Suprapubic skin (tissue), 4 donors: ENCODE measurements at places on chromosomes 5 and 9. TPM values are rescaled to one million over a fixed set of nuclear protein-coding genes. Genes with fewer than 3 reads are reported as not detected.
A peak's percentile ranks its signal among the peaks of the same experiment; 100 is the strongest.

Gene ABLIM3
- total RNA-seq, result 21.4 TPM

Gene SHISAL2B
- total RNA-seq, result not detected

Gene SPAAR
- not detected for total RNA-seq

Gene RICTOR
- 92.6 TPM for total RNA-seq

Gene IL13
- total RNA-seq, result not detected

- no peak for DNase-seq
- no peaks in the 10 kb centered on the region for H3K36me3 ChIP-seq
- no peaks in the 10 kb centered on the region for H3K4me1 ChIP-seq
- H3K27ac ChIP-seq, result no peak overlapping the region
- H3K27me3 ChIP-seq, result no peaks in the 10 kb centered on the region
- no peak overlapping the region for H3K4me3 ChIP-seq
Observed at GRCh38 chr5:63011158-63011557, 432.5 kb downstream of the LRRC70 start.

DNA sequence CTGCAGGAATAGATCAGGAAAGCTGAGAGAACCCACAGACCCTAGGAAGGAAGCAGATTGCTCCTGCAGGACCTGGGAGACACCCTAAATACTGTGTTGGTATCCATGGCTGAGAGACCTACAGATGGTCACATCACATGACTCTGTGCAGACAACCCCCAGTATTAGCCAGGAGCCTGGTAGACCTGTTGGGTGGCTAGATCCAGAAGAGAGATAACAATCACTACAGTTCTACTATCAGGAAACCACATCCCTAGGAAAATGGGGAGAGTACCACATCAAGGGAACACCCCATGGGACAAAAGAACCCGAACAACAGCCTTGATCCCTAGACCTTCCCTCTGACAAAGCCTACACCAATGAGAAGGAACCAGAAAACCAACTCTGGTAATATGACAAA, 24.2 kb upstream of the MELK start:
- no peaks in the 10 kb centered on the region for H3K36me3 ChIP-seq
- no peak overlapping the region for H3K4me3 ChIP-seq
- peaks cover 4% of the 10 kb centered on the region for H3K4me1 ChIP-seq
- no peaks in the 10 kb centered on the region for H3K27me3 ChIP-seq
- DNase-seq, result no peak
- no peak overlapping the region for H3K27ac ChIP-seq

GRCh38 chr9:70107558-70107957, 63.9 kb downstream of the MAMDC2 start:
- H3K4me1 ChIP-seq, result peaks cover 9% of the 10 kb centered on the region
- H3K27me3 ChIP-seq, result no peaks in the 10 kb centered on the region
- no peaks in the 10 kb centered on the region for H3K36me3 ChIP-seq
- DNase-seq, result no peak
- H3K27ac ChIP-seq, result no peak overlapping the region

DNA sequence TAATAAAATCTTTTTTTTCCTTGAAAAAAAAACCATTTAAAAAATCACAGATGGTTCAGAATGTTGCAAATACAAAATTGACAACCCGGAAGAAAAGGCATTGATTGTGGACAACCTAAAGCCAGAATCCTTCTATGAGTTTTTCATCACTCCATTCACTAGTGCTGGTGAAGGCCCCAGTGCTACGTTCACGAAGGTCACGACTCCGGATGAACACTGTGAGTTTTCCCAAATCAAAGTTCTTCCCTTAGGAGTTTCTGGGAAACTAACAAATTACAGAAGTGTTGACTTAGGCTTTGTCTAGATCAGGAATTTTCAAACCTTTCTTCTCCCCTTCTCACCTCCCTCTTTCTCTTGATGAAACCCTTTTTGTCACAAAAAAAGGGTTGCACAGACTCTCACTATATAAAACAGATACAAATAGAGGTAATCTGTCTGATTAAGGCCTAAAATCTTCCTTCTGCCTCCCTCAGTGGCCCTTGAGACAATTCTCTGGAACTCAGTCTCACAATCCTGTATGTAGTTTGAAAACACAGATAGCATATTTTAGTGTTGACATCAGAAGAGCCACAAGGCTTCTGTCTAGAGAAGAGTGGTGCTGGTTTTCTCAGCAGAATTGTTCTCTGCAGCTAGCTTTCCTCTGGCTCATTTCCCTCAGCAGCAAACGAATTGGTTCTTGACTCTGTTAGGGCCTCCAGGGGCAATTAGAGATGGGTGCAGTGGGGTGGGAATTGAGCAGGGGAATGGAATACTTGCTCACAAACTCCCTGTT, 79.5 kb downstream of the OSMR start:
- H3K27me3 ChIP-seq, result no peaks in the 10 kb centered on the region
- H3K4me1 ChIP-seq, result no peaks in the 10 kb centered on the region
- DNase-seq, result no peak
- H3K27ac ChIP-seq, result no peak overlapping the region

GRCh38 chr5:173004013-173004412, 20.4 kb downstream of the ATP6V0E1 start:
- no peak for DNase-seq
- H3K27me3 ChIP-seq, result no peaks in the 10 kb centered on the region

DNA sequence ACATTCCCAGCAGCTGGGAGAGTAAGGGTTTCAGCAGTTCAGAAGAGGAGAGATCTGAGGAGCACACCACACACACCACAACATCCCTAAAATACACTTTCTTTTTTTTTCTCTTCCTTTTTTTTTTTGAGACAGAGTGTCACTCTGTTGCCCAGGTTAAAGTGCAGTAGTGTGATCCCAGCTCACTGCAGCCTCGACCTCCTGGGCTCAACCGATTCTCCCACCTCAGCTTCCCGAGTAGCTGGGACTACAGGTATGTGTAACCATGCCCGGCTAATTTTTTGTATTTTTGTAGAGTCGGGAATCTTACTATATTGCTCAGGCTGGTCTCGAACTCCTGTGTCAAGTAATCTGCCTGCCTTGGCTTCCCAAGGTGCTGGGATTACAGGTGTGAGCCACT, 9.7 kb upstream of the UBAP1 start:
- DNase-seq, result no peak
- H3K27me3 ChIP-seq, result no peaks in the 10 kb centered on the region
- H3K36me3 ChIP-seq, result no peaks in the 10 kb centered on the region
- peaks cover 6% of the 10 kb centered on the region for H3K4me1 ChIP-seq
- no peak overlapping the region for H3K4me3 ChIP-seq

- H3K36me3 ChIP-seq, result no peaks in the 10 kb centered on the region
- H3K27me3 ChIP-seq, result no peaks in the 10 kb centered on the region
- H3K27ac ChIP-seq, result no peak overlapping the region
- no peaks in the 10 kb centered on the region for H3K4me1 ChIP-seq
Observed at GRCh38 chr5:36029914-36030313, 36.8 kb downstream of the UGT3A2 start.

GRCh38 chr5:34886392-34887119, 28.7 kb downstream of the RAD1 start:
- no peak overlapping the region for H3K27ac ChIP-seq
- H3K4me3 ChIP-seq, result no peak overlapping the region
- H3K4me1 ChIP-seq, result peaks cover 2% of the 10 kb centered on the region
- no peaks in the 10 kb centered on the region for H3K27me3 ChIP-seq

GRCh38 chr5:167766957-167767356, 524.5 kb upstream of the WWC1 start:
- no peak for DNase-seq
- H3K27me3 ChIP-seq, result no peaks in the 10 kb centered on the region
- no peak overlapping the region for H3K4me3 ChIP-seq
- H3K36me3 ChIP-seq, result no peaks in the 10 kb centered on the region
- H3K27ac ChIP-seq, result no peak overlapping the region

GRCh38 chr5:171162165-171162564, 146.9 kb upstream of the TLX3 start:
- no peak for DNase-seq
- H3K4me1 ChIP-seq, result no peaks in the 10 kb centered on the region
- no peak overlapping the region for H3K27ac ChIP-seq
- no peaks in the 10 kb centered on the region for H3K36me3 ChIP-seq
- no peaks in the 10 kb centered on the region for H3K27me3 ChIP-seq

DNA sequence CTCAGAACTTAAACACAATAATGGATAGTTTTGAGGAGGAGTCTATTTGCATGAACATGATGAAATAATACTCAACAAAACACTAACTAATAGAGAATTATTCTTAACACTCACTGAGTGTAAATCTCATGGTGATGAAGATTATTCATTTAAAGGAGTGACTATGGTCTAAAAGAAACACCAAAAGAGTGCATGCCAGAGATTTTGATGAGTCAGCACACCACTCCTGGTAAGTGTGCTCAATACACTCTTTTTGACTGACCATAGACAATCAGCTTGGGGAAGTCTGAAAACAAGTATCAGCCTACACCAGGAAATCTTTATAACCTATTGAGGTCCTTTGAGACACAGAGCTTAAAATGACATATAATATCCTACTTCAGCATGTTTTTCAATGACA, 6.8 kb upstream of the FST start:
- H3K27me3 ChIP-seq, result no peaks in the 10 kb centered on the region
- DNase-seq, result no peak
- H3K4me3 ChIP-seq, result no peak overlapping the region
- H3K4me1 ChIP-seq, result peaks cover 6% of the 10 kb centered on the region
- H3K27ac ChIP-seq, result no peak overlapping the region

DNA sequence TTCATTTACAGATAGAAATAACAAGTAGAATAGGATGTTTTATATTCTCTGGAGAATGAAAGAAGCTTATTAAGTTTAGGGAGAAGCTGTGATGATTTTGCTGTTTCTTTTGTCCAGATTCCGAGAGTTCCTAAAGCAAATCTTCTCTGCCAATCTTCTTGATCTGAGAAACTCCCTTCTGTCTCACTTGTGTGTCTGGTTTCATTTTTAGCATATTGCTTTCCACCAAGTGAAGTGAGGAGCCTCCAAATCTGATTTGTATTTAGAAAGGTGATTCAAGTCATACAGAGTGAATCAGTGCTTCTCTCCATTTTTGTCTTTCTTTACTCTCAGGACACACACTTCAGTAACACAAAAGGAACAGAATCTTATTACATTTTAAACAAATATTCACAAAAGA, 48.4 kb downstream of the STX17 start:
- H3K36me3 ChIP-seq, result peaks cover 15% of the 10 kb centered on the region
- no peaks in the 10 kb centered on the region for H3K27me3 ChIP-seq
- H3K4me3 ChIP-seq, result no peak overlapping the region
- DNase-seq, result no peak
- no peak overlapping the region for H3K27ac ChIP-seq

GRCh38 chr5:68332080-68332451, 116.5 kb downstream of the PIK3R1 start:
- H3K36me3 ChIP-seq, result no peaks in the 10 kb centered on the region
- H3K4me3 ChIP-seq, result no peak overlapping the region
- DNase-seq, result no peak
- no peak overlapping the region for H3K27ac ChIP-seq

DNA sequence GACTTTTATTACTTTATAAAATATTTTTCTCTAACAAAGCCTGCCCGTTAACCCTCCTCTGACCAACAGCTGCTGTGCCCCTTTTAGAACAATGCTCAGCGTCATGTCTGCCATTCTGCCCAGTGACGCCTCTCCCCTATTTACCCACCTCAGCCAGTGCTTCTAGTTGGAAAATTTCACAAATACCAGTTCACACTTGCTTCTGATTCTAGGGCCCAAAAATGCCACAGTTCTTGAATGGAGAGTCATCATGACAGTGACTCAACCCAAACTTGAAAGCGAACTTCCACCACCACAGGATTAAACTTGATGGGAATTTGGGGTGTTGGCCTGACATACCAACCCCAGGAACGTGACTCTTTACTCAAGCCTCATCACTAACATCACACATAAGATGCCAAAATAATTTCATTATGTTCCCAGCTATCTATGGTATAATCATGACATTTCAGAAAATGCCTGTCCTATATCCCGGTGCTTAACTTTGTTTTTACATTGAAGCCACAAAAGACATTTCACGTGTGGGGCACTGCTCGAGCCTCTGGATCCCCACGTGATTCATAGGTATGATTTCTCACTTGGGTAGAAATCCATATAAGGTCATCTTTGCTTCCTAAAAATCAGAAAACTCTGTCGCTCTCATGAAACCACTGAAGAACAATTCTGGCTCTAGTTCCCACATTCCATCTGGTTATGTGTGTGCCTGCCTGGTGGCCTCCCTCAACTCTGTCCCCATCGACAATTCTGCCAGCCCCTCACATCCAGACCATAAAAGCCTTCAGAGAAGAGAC, 220.9 kb downstream of the ACTL7B start:
- H3K27me3 ChIP-seq, result no peaks in the 10 kb centered on the region
- peaks cover 21% of the 10 kb centered on the region for H3K4me1 ChIP-seq
- H3K27ac ChIP-seq, result peak overlapping the region; percentile 88
- no peak overlapping the region for H3K4me3 ChIP-seq

DNA sequence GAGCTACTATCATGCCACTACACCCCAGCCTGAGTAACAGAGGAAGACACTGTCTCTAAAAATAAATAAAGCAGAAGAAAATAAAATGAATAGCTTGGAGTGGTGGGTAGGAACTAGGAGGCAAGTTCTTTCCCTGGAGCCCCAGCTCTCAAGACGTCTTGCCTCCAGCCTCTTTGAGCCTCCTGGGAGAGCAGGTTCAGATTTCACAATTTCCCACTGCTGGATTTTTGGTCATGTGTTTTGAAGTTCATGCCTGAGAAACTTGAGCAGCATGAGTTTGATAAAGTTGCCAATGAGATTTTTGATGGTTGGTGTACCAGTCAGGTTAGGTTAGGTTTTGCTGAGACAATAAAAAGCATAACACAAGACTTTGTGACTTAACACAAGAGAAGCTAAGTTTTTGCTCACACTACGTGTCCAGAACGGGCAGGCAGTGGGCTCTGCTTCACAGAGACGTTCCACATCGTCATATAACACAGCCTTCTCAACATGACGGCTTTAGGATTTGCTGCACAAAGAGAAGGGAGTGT, 4.1 kb upstream of the CCDC69 start:
- no peaks in the 10 kb centered on the region for H3K27me3 ChIP-seq
- no peak overlapping the region for H3K4me3 ChIP-seq
- no peak overlapping the region for H3K27ac ChIP-seq
- H3K36me3 ChIP-seq, result no peaks in the 10 kb centered on the region

GRCh38 chr5:112533362-112533761, 114.3 kb upstream of the EPB41L4A start:
- H3K4me3 ChIP-seq, result no peak overlapping the region
- no peaks in the 10 kb centered on the region for H3K27me3 ChIP-seq

GRCh38 chr9:136900988-136901515, 14.7 kb downstream of the TRAF2 start:
- H3K4me3 ChIP-seq, result no peak overlapping the region
- peaks cover 22% of the 10 kb centered on the region for H3K36me3 ChIP-seq
- no peak for DNase-seq
- no peaks in the 10 kb centered on the region for H3K27me3 ChIP-seq
- H3K27ac ChIP-seq, result peak overlapping the region; percentile 88
